ENCODE measurements at places on chromosomes 2 and 18.

GRCh38 chr2:124663645-124663997, 638.5 kb downstream of the CNTNAP5 start:
- DNase-seq = no peak

DNA sequence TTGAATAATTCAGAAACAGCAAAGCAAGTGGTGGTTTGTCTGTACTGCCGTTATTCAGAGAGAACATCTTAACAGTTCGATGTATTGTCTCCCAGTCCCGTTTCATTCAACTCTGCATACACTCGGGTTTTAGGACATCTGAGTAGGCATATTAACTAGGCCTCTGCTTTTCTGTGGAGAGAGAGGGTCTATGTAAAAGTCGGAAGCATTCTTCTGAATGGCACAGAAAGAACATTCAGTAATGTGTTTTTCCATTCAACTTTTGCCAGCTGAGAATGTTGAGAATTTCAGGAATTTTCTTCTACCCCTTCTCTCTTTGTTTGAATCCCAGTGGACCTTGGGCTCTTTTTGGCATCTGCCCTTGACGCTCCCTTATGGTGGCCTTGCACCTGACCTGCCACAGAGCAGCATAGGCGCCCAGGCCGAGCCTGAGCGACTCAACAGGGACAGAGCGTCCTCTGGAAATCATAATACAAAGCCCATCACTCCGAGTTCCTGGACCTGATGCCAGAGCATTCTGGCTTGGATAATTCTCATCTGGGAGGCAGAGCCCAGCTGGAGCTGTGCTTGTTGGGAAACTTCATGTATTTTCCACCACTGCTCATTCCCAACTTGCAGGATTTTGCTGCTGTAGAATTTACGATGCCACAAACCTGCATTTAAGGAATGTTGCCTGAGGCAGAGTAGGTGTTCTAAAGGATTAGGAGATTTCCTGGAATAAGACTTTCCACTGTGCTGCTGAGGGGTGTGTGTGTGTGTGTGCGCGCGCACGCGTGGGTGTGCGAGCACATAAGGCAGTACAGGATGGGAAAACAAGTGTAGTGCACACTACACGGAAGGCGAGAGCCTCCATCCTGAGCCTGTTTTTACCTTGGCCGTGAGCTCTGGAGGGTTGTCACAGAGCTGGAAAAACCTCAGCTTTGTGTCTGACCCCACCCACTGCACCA, 77.2 kb upstream of the TXNDC2 start:
- no peak for DNase-seq

- DNase-seq = no peak
Measured at GRCh38 chr18:75679331-75679730, 251.8 kb upstream of the SMIM21 start.

DNA sequence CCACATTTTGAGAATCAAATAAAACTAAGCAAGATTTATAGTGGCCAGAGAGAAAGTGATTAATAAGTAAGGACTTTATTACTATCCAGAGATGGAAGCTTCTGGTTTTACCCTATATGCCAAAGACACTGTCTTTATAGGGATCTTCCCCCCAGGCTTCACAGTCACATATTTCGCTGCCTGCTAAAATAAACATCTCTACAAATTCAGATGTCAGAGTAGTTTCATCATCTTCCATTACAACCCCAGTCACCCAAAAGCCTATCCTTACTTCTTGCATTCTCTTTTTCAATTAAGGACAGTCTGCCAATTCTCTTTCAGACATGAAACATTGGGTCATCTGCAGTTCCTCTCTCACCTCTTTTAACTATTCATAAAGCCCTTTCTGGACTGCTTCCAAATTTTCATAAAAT, 28.3 kb downstream of the CREB1 start:
- DNase-seq = no peak

All from DMS 273 treated with DMSO at 0.1 percent for 48 hours (cell line).